Cerebellum (tissue), 4 donors: ENCODE measurements at places on chromosomes 2 and 18. TPM values are rescaled to one million over a fixed set of nuclear protein-coding genes. Genes with fewer than 3 reads are reported as not detected.

The SCN2A gene
- 117 TPM for total RNA-seq

The C1GALT1C1L gene
- total RNA-seq = 0.27 TPM

The GPR55 gene
- not detected for total RNA-seq

The TRABD2A gene
- 1.4 TPM for total RNA-seq

The NAT8 gene
- not detected for total RNA-seq

The CNOT9 gene
- 40.7 TPM for total RNA-seq

The LYG2 gene
- not detected for total RNA-seq

The CFAP65 gene
- 1.00 TPM for total RNA-seq

The PCARE gene
- total RNA-seq = 1.5 TPM

The SETBP1 gene
- total RNA-seq = 46.3 TPM

The PLEKHM3 gene
- 32.6 TPM for total RNA-seq

The HRH4 gene
- 0.18 TPM for total RNA-seq

The DYNAP gene
- not detected for total RNA-seq

The OSR1 gene
- total RNA-seq = 8.7 TPM

The TUBA3E gene
- total RNA-seq = not detected

The SLC9A4 gene
- total RNA-seq = not detected

The TMSB10 gene
- total RNA-seq = 1,631 TPM

The CHST9 gene
- total RNA-seq = 6.8 TPM

The C18orf54 gene
- total RNA-seq = 12.1 TPM

The GCG gene
- total RNA-seq = not detected

The SCN7A gene
- total RNA-seq = 4.9 TPM

The GALNT14 gene
- total RNA-seq = 12.2 TPM

The CAPN14 gene
- 2.8 TPM for total RNA-seq

The STARD6 gene
- not detected for total RNA-seq

The ARHGEF4 gene
- total RNA-seq = 35.3 TPM

The RPE gene
- 73.0 TPM for total RNA-seq

The ASB18 gene
- 0.45 TPM for total RNA-seq

The NHEJ1 gene
- 18.1 TPM for total RNA-seq

The LIPG gene
- total RNA-seq = 10.0 TPM

The ZNF521 gene
- total RNA-seq = 130 TPM
